ENCODE measurements at places on chromosomes 4 and X. TPM values are rescaled to one million over a fixed set of nuclear protein-coding genes. Genes with fewer than 3 reads are reported as not detected.

Gene TMEM156
- 0.46 TPM for total RNA-seq

Gene TLR2
- total RNA-seq, result 1.6 TPM

Gene USP26
- total RNA-seq, result not detected

Gene SMR3A
- not detected for total RNA-seq

All from diencephalon (tissue), 1 donor.